HEK293T (cell line): ENCODE measurements at places on chromosomes 2 and 18.

- DNase-seq = no peak
Observed at GRCh38 chr2:42342795-42343241, 18.2 kb downstream of the COX7A2L start.

- DNase-seq = no peak
Observed at GRCh38 chr2:190380962-190381412, 27.2 kb upstream of the MFSD6 start.

DNA sequence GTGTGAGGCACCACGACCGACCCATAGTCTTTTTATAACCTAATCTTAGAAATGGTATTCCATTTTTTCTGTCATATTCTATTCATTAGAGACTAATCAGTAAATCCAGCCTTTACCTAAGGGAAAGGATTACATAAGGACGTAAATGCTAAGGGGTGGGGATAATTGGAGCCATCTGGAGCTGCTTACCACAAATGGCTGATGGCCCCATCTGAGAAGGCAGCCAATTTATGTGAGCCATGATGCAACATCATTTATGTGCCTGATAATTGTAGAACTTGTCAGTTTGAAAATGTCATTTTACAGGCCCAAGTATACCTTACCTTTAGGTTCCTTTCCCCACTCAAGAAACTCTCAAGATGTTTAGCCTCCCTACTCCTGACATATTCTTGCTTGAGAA, 44.0 kb downstream of the ARHGEF33 start:
- no peak for DNase-seq

DNA sequence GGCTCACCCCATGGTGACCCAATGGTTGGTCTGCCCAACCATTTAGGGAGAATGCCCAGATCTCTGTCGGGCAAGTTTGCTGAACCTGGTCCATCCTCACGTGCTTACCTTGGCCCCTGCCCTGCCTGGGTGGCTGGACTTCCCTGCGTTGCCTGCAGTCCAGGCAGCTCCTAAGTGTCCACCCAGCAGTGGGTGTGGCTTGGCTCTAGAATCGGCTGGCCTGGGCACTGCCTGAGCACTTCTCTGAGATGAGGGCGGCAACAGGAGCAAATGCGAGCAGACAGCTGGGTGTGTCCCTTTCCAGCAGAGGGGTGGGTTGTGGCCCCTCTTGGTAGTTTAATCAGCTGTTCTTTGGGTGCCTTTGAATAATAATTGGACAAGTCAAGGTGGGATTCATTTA, 11.3 kb downstream of the PCARE start:
- DNase-seq = no peak

DNA sequence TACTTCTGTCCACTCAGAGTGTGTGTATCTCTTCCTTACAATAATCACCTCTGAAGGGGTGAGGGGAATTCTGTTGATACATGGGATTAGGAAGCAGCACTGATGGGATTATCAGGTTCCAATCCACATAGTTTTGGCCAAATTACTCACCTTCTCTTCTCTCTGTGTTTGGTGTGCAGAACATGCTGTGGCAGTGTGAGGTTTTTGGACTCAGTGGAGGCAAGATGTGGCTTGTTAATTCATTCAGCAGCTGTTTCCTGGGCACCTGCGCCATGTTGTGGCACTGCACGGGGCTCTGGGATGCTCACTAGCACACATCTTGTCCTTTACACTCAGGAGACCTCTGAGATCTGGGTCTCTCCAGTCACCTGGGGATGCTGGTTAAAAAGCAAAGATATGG, 350.3 kb upstream of the HS6ST1 start:
- DNase-seq = no peak

GRCh38 chr2:19029655-19030054, 328.8 kb downstream of the OSR1 start:
- DNase-seq = no peak

- no peak for DNase-seq
Observed at GRCh38 chr2:9820020-9820973, 23.0 kb upstream of the TAF1B start.

DNA sequence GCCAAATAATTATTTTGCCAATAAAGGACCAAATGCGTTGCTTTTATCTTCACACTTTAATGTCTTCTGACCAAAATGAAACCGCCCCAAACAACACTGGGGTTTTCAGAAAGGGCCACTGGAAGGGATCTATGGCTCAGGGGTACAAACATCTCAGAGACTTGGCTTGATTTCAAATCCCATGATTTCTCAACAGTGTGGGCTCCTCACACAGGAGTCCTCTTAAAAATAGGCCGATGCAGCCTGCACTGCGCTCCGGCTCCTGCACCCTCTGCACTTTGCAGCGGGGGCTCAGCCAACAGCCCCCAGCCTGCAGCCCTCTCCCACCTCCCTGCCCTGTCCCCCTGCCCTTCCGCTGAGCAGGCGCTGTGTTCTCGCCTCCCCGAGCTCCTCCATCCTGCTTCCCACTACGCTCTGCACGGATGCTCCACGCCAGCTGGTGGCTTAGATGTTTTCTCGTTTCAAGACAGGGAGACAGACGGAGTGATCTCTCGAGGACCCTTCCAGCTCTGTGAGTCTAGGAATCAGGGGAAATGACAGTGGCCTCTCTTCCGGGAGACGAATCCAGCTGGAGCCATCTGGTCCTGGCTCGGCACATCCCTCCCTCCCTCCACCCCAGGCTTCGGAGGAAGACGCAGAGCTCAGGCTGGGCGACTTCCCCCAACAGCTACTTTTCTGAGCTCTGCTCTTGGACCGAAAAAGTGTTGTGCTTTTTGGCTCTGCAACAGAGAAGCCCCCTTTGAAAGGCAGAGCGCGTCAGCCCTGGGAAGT, 71.4 kb downstream of the KCNF1 start:
- DNase-seq = no peak

GRCh38 chr2:125070726-125071505, 1045.8 kb downstream of the CNTNAP5 start:
- no peak for DNase-seq

- DNase-seq = no peak
Observed at GRCh38 chr2:190996947-190997346, 17.0 kb downstream of the STAT1 start.

- no peak for DNase-seq
Observed at GRCh38 chr2:60926741-60927552, 45.6 kb downstream of the REL start.

- no peak for DNase-seq
Observed at GRCh38 chr2:96463119-96463518, 42.0 kb downstream of the NEURL3 start.

GRCh38 chr2:232275670-232276069, 102.9 kb upstream of the ALPP start:
- no peak for DNase-seq

- no peak for DNase-seq
Observed at GRCh38 chr18:13638719-13639595, 87.4 kb downstream of the FAM210A start.

GRCh38 chr2:209398463-209398862, 25.4 kb upstream of the MAP2 start:
- no peak for DNase-seq

- DNase-seq = no peak
Observed at GRCh38 chr18:79739440-79739778, 58.3 kb upstream of the KCNG2 start.
